ENCODE measurements at places on chromosomes 3 and 15. TPM values are rescaled to one million over a fixed set of nuclear protein-coding genes. Genes with fewer than 3 reads are reported as not detected.

- DNase-seq = peak; percentile 90
Observed at GRCh38 chr15:51647128-51647562, 24.6 kb upstream of the DMXL2 start.

DNA sequence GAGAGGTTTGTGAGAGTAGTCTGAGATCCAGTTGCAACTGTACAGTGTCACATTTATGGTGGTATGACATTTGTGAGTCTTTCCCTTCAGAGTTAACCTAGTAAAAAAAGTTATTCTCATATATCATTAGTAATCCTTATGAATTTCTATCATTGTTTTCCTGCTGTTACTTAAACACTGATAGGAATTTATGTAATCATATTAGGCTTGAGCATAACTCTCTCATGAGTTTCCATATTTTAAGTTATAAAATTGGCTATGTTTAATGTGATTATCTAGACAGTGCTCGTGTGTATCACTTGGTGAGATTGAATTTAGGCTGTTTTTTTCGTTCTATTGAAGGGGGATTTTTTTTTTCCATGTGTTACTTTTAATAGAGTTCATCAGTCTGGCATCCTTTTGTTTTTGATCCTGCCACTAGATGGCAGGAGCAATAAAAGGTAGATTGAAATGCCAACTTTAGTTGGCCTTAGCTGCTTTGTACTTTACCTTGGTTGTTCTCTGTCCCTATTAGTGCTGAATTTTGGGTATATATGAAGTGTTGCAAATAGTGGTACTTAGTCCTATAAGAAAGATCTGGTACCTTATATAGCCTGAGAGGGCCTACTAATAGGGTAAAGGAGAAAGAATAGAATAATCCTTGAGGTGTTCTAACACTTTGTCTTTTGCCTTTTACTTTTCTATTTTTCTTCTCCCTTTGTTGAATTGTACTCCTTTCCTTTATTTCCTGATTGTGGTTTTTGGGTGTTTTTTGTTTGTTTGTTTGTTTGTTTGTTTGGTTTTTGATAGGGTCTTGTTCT, 17.9 kb downstream of the STT3B start:
- peak; percentile 45 for DNase-seq

The SV2B gene
- not detected for total RNA-seq

DNA sequence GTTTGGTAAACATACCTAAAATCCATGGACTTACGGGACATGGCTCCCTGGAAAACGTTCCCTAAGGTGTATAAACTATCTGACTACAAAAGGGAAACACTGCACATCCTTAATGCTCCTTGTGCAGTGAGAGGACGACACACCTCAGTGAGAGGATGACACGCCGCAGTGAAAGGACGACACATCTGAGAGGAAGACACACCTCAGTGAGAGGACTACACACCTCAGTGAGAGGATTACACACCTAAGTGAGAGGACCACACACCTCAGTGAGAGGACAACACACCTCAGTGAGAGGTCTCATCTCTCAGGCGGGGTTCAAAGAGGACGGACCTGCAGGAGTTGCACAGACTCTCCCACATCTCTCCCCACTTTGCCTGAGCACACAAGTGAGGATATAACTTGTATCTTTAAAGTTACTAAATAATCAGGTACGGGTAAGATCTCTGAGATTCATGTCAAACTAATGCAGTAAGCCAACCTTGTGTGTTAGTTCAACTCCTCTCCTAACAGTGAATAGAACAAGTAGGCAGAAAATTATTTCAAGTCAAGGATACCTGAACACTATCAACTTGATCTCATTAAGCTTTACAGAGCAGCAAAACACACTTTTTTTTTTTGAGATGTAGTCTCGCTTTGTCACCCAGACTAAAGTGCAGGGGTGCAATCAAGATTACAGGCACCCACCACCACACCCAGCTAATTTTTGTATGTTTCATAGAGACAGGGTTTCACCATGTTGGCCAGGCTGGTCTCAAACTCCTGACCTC, 32.1 kb downstream of the HERC2 start:
- DNase-seq = no peak

GRCh38 chr15:27054426-27054825, 83.4 kb downstream of the GABRG3 start:
- no peak for DNase-seq

GRCh38 chr3:11371747-11372146, 99.5 kb downstream of the ATG7 start:
- DNase-seq = no peak

GRCh38 chr15:43932907-43933306, 106.1 kb downstream of the WDR76 start:
- DNase-seq = no peak

GRCh38 chr3:23113455-23114171, 89.5 kb upstream of the UBE2E2 start:
- DNase-seq = peak; percentile 34

The GOLGA8R gene
- total RNA-seq = 0.24 TPM

The PLA2G4D gene
- not detected for total RNA-seq

- DNase-seq = no peak
Observed at GRCh38 chr15:78405336-78405924, 32.6 kb upstream of the IREB2 start.

GRCh38 chr3:179969525-179969924, 67.2 kb downstream of the PEX5L start:
- DNase-seq = no peak

- no peak for DNase-seq
Observed at GRCh38 chr3:4979428-4980228, at the start of gene BHLHE40. BHLHE40 (plus strand) TSS chr3:4979437; CDS start chr3:4979719, 282 bp downstream.

GRCh38 chr3:144593881-144594280, 622.3 kb downstream of the DIPK2A start:
- no peak for DNase-seq

GRCh38 chr3:112348943-112349342, 16.0 kb downstream of the CD200 start:
- DNase-seq = no peak

The ALDH1A2 gene
- total RNA-seq = 0.78 TPM

DNA sequence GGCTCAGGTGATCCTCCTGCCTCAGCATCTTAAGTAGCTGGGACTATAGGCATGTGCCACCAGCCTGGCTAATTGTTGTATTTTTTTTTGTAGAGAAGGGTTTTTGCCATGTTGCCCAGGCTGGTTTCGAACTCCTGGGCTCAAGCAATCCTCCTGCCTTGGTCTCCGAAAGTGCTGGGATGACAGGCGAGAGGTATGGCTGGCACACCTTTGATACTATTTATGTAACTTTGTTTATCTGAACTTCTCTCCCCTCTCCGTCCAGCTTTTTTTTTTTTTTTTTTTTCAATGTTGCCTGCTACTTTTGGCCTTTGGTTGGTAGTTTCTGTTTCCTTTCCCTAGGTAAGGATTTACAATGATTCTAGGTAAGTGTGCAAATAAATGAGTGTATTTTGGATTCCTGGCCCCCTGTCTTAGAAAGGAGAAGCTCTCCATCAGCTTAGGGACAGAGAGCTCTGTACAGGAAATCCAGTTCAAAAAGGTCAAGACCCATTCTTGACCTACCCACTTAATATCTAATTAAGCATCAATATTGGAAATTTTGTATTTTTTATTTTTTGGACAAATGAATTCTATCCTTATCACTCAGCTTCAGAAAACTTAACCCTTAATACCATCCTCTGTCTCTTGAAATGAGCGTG, 6.8 kb downstream of the ARL6IP5 start:
- DNase-seq = no peak

All from RPMI7951 (cell line).